ENCODE measurements at places on chromosomes 2 and 18. TPM values are rescaled to one million over a fixed set of nuclear protein-coding genes. Genes with fewer than 3 reads are reported as not detected.
A peak's percentile ranks its signal among the peaks of the same experiment; 100 is the strongest.

DNA sequence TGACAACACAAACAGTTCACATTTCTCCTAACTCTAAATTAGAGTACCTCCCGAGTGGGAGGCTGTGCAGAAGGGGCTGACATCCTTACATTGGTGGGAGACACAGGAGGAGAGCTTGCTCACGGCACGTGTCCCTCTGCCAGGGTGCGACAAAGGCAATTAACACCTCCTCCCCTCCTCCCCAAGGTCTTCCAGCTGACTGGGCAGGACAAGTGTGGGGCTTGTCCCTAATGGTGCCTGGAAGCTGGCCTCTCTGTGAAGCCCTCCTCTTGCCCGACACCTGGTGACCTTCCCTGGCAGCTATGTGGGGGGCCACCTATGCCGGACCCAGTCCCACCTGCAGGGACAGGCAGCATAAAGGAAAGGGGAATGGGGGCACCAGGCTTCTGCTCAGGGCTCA, 57.0 kb downstream of the FAM168B start:
- DNase-seq = no peak

DNA sequence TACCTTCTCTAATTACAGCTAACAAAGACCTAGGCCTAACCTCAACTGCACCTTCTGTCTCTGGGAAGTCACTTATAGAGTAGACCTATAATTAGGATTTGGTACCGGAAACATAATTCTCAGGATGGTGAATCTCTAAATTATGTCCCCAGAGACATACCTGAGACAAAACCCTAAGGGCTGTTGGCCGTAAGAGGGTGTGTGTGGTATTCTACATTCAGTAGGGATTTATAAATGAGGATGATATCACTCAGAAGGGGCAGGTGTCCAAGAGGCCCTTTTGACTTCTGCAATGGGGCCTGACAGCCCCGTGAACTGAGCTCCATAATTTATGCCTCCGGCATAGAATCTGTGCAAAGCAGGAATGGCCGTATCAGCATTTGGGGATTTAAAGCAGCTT, 13.5 kb upstream of the DARS1 start:
- DNase-seq = no peak

GRCh38 chr2:127950264-127950663, 64.5 kb upstream of the AMMECR1L start:
- DNase-seq = no peak

DNA sequence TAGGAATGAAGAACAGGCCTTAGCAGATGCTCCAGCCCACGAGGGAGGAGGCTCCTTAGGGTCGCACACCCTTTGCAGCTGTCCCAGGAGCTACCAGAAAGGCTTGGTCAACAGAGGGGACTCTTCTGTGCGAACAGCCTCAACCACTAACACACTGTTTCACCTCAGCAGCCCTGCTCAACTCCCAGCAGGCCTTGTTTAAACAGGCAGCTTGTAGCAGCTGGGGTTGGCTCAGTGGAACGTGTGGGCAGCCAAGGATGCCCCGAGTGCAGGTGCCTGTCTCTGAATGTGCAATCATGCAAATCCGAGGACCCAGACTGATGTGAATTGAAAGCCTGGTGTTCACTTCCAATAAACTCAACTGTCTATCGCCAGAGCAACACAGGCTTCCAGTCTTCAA, 88.7 kb upstream of the CXCR4 start:
- no peak for DNase-seq

GRCh38 chr18:56639104-56639381, 651 bp upstream of the TXNL1 start:
- no peak for DNase-seq

DNA sequence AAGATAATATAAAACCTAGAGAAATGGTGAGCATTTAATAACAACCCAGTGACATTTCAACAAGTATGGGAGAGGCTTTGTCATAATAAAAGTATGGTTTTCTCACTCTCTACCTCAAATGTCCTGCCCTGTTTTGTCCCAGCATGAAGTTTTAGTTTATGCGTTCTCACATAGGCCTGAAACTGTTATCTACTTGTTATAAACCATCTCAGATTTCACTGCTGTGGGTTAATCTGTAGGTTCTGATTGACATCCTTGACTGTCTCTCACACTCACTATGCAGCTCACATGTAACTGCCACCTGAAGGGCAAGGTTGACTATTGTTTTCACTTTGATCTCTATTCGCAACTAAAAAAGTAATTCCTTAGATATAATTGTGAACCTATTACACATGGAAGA, 44.9 kb downstream of the ZEB2 start:
- no peak for DNase-seq

GRCh38 chr18:79775441-79776221, 22.1 kb upstream of the KCNG2 start:
- DNase-seq = no peak

DNA sequence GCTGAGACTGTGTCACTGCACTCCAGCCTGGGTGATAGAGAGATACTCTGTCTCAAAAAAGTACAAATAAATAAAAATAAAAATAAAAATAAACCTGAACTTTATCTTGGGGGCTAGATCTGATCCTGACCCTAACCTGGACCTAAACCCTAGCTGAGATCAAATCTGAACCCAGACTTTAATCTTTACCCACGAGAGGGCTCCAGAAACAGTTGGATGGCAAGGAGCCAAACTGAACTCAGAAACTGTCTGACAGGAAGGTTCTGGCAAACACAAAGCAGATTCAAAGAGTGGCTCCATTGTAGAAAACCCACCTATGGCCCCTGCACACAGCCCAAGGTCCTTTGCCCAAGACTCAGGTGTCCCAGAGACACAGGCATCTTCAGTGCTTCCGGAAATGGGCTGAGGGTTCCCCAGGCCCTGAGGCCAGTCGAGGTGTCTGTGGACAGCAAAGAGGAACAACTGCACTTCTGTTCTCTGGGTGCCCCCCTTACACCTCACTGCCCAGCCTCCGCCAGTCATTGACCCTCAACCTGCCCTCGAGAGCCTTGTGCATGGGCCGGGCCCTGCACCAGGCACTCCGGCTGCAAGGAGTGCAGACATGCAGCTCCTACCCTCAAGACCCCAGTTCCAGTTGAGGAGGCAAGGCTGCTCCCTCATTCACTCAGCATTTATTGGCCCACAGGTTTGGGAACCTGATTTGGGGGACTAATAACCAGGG, 95.2 kb downstream of the TFCP2L1 start:
- no peak for DNase-seq

- no peak for DNase-seq
These were observed 573 bp downstream of the STAM2 start for GRCh38 chr2:152175012-152175367.

DNA sequence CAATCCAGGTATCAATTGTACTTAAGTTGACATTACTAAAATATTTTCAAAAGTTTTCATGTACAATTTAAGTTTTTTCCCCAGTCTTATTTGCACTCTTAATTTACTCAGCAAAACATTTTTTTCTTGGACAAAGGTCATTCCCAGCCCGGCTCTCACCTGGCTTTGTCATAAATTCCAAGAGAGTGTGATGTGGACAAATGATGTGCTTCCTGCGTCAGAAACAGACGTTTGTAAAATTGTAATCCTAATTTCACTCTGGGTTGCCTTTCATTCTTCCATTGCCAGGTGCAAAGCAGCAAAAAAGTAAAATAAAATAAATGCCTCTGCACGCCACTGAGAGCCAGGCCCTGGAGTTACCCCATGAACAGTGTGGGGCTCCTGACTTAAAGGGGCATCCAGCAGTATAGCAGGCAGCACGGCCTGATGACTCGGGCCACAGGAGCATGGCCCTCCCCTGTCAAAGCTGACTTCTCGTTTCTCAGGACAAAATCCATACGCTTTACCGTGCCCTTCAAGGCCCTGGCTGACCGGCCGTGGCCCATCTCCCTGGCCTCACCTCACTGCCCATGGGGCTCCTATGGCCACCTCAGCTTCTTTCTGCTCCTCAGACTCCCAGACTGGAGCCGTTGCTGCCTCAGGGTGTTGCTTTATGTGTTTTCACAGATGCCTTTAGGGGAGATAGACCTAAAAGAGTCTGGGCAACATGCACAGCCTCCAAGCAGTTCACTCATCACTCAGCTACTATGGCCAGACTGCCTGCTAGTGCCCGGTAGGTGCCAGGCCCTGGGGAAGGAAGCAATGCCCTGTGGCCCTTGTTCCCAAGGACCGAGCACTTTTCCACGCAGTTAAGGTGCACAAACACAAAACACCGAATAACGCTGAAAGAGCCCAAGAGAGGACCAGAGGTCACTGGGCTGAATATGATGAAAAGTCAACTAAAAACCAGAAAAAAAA, 7.6 kb upstream of the TMEM185B start:
- DNase-seq = no peak

DNA sequence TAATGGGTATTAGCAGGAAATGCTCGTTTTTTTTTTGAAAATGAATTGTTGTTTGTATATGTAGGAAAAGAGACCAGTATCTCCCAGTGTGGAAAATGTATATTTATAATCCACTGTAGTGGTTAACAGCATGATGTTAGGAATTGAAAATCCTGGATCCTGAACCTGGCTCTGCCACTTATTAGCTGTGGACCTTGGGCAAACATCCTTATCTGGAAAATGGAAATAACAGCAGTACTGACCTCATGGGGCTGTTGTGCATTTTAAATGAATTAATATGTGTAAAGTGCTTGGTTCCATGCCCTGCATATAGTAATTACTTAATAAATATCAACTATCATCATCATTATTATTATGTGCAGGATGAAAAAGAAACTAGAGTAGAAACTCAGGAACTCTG, 251.3 kb downstream of the CDCA7 start:
- DNase-seq = no peak

DNA sequence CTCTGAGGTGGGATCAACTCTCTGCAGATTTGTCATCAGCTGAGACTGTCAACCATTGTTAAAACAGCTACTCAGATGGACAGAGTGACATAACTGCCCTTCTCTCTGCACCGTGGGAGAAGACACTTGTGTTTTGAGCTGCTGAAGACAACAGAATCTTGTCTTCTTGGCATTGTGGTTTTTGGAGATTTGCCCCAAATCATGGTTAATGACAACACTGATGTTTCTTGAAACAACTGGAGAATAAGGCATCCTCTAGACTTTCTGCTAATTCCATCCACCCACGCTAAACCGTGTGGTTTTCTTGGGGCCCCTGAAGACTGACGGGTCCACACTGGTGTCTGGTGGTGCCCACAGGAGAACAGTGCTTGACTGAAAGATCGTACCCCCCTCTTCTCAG, 39.5 kb downstream of the SH3BP4 start:
- DNase-seq = no peak

DNA sequence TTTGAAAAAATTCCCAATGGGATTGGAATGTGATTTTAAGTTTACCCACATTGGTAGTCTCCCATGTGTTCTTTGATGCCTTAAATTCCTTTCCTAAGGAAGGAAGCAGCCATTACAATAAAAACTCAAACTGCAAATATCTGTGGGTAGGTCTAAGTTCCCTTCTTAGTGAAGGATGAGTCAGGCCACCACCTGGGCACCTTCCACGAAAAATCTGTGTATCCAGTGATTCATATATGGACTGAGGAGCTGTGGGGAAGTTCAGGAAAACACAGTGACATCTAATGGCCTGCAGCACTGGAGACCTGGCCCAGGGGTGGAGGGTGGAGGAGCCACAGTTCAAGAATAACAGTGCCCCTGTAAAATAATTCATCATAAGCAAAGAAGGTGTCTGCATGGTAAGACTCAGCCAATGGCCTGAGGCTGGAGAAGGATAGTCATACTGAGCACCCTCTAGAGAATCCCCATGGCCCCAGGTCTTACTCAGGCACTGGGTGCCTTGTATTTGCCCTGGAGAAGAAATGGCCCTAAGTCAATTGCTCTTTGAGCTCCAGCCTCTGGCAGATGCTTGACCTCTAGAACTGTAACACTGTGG, 248.6 kb downstream of the SP3 start:
- DNase-seq = no peak

DNA sequence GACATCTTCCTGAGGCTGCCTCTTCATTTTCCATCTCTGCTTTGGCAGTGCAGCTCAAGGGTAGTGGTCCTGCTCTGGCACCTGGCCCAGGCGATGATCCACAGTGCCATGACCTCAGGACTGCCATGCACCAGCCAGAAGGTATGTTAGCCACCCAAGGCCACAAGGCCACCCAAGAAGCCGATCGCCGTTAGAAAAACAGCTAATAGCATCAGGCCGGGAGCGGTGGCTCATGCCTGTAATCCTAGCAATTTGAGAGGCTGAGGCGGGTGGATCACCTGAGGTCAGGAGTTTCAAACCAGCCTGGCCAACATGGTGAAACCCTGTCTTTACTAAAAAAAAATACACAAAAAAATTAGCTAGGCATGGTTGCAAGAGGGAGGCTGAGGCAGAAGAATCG, 28.4 kb upstream of the UGGT1 start:
- no peak for DNase-seq

DNA sequence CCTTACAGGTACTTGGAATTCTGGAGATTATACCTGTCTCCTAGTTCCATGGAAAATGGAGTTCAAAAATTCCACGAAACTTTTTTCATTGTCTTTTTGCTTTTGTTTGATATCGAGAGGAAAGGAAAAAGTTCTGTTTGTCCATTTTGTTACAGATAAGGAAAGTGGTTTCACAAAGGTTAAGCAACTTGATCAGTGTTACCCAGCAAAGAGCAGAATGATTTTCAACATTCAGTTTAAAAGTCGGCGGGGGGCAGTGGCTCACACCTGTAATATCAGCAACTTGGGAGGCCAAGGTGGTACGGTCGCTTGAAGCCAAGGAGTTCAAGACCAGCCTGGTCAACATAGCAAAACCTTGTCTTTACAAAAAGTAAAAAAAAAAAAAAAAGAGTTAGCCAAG, 118.8 kb downstream of the LDLRAD4 start:
- DNase-seq = no peak

DNA sequence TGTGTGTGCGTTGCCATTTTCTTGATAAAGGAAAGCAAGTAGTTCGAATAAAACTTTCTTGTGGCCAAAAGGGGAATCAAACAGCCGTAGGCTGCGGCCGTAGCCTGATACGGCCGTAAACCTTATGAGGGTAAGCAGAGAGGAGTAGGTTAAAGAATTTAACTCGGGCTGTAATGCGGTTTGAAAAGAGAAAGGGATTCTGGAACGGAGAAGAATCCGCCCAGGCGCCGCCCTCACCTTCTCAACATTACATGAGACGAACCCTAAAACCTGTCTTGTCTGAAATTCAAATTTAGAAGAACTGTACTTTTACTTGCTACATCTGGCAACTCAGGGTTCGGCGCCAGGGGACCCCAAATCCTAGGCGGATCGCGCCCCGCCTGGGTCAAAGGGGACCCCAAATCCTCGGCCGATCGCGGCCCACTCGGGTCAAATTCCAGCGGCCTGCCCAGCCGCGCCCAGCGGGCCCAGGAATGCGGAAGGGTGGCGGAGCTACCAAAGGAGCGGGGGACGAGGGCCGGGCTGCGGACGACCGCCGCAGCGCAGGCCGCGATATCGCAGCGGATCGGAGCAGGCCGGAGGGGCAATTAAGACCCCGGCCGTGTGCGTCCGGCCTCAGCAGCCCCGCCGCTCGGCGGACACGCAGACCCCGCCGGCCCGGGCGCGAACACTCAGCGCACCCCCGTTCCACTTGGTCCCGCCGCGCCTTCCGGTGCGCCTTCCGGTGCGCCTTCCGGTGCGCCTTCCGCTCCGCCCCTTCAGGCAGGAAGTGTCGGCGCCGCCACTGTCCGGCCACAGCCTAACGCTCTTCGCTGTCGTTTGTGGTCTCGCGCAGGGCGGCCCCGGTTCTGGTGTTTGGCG, at the start of gene MYL12B:
Gene MYL12B, plus strand, starts transcription at position 761 of the 861 bp plus-strand sequence. CDS start 10,766 bp downstream, outside the sequence.
- peak; percentile 86 for DNase-seq

TTN gene
- total RNA-seq = 14.0 TPM

RPRM gene
- 6.0 TPM for total RNA-seq

TUBA3E gene
- not detected for total RNA-seq

TSGA10 gene
- 6.0 TPM for total RNA-seq

LOXHD1 gene
- total RNA-seq = not detected

CDH20 gene
- total RNA-seq = 4.1 TPM

CCDC141 gene
- total RNA-seq = 5.3 TPM

OXER1 gene
- 3.9 TPM for total RNA-seq

HOXD1 gene
- 0.48 TPM for total RNA-seq
